ENCODE measurements at places on chromosomes 4 and X.

DNA sequence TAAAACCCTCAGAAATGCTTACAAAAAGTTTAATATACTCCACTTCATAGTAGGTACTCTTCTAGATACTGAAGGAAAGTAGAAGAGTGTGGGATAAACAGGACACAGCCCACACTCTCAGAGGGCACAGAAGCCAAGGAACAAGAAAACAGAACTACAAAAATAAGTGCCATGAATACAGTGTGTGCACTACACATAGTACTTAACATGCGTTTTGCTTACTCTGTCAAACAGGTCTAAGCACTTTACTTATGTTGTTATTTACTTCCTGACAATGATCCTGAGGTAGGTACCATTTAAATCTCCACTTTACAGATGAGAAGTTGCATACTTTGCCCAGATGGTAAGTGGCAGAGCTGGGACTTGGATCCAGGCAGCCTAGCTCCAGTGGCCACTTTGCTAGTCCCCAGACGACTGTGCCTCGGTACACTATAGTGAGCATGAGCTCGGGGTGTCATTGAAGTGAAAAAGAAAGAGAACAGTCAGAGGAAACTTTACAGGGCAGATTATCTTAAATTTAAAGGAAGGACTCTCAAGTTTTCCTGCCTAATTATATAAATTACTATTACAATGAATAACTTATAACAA, 120.3 kb downstream of the BANK1 start:
- no peak for DNase-seq

GRCh38 chrX:8390771-8391170, 73.9 kb upstream of the VCX3B start:
- no peak for DNase-seq

DNA sequence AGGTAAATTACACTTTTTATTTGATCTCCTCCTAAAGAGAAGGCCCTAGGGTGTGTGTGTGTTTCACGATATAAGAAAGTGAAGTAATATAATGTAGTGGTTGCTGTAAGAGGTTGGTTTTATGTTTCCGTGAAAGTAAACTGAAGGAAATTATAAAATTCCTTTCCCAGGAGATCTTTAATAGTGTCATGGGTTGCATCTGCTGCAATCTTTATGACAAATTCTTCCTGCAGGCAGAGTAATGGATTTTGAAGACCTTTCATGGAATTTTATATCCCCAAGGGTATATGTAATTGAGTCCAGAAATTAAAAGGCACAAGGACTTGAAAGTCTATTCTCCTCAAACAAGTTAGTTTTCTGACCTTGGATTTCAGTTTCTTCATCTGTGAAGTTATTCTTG, 538.6 kb downstream of the ANKRD50 start:
- DNase-seq = no peak

DNA sequence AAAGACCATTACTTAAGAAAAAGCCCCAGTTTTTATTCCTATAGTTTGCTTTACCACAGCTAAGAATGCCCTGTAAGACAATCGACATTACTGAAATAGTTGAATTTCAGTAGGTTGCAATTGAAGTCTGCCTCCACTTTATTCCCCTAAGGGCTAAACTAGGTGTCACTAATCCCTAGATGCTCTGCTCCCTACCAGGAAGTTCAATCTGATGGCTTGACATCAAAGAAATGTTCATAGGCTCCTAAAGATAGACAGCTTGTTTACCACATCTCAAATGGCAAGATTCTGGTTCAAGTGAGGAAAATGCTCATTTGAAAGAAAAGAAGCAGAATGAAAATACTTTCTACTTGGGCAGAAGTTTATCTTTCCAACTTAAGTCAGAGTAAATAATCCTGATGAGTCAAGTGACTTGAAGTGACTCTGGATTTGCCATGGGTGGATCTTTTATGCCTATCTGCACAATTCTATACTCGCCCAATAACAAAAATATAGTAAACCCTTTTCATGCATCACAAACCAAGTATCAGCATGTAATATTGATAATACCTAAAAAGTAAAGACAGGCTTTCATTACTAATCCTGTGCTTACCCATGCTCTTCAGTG, 117.2 kb downstream of the SH3RF1 start:
- no peak for DNase-seq

DNA sequence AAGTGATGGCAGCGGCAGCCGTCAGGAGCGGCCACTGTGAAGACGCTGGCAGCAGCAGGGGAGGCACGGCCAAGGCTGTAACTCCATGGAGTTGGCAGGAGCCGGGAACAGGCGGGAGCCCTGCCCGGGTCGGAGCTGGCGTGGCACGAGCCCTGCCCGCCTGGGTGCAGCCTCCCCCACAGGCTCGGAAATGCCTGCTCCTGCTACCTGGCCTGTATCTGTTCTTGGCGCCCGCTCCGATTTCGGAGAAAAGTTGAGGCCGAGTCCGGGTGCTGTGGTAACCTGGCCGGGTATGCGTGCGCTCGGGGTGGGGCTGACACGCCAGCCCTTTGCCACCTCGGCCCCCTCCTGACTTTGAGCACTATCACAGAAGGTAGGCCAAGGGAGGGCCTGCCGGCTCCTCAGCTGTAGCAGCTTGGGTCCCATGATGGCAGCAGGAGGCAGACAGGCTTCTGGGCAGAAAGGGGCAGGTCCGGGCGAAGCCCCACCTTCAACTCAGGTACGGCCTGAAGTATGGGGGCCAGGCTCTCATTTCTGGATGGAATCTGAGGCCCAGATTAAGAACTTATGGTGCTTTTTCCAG, 51.2 kb upstream of the SHISA3 start:
- no peak for DNase-seq

DNA sequence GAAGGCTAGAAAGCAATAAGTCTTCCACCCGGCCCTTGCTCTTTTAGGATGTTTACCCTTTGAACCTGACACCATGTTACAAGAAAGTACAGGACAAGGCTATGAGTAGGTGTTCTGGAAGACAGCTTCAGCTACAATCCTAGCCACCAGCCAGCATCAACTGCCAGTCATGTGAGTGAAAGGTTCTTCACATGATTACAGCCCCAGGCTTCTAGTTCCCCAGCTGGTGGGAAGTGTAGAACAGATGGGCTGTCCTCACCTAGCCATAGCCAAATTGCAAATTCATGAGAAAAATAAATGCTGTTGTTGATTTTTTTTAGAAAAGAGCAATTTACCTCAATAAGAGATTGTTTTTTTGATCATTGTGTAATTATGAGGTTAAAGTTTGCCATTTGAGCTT, 60.8 kb downstream of the GRXCR1 start:
- no peak for DNase-seq

- no peak for DNase-seq
These were observed 447 bp downstream of the PDZD11 start for GRCh38 chrX:70289168-70289792.

DNA sequence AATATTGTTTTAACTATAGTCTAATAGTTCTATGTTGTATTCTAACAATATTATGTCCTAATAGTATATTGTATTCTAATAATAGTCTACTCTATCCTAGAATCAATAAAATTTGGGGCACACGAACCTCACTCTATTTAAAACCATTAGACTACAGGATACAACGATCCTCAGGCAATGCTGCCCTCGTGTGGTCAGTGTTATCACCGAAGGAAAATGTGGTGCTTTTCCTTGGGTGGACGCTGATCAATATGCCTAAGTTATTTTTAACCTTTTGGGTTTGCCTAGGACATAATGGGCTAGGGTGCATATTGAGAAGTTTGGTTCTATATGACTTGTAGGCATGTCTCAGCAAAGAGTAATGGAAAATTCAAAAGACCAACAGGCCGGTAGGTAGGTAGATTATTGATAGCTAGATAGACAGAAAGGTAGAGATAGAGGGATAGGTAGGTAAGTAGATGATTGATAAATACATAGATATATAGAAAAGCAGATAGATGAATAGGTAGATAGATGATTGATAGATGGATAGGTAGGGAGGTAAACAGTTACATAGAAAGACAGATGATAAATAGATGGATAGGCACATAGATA, 75.1 kb downstream of the PRKX start:
- peak; percentile 8 for DNase-seq

- DNase-seq = no peak
These were observed 402.5 kb downstream of the RAPGEF2 start for GRCh38 chr4:159505266-159505975.
